Dermis blood vessel endothelial cell (primary cell): ENCODE measurements at places on chromosomes 6 and 20. TPM values are rescaled to one million over a fixed set of nuclear protein-coding genes. Genes with fewer than 3 reads are reported as not detected.

GRCh38 chr20:20235681-20236080 lies 132.2 kb upstream of the INSM1 start:
- no peak for DNase-seq

- DNase-seq, result no peak
These were observed 64.7 kb downstream of the MYH7B start for GRCh38 chr20:35020108-35020928.

- DNase-seq, result no peak
These were observed 59.5 kb downstream of the PSMG4 start for GRCh38 chr6:3318226-3318625.

TMEM217 gene
- total RNA-seq, result 12.1 and 12.4 TPM in 2 replicates

SLC22A7 gene
- total RNA-seq, result not detected in 2 replicates

GRCh38 chr6:90048206-90048967 lies 154.1 kb downstream of the GJA10 start:
- no peak for DNase-seq

GRCh38 chr6:149216459-149216858 lies 101.1 kb upstream of the TAB2 start:
- DNase-seq, result no peak

GRCh38 chr20:15178581-15178980 lies 841.2 kb upstream of the FLRT3 start:
- DNase-seq, result no peak

DDX27 gene
- 31.0 and 31.1 TPM in 2 replicates for total RNA-seq

- no peak for DNase-seq
These were observed 208.5 kb upstream of the SSTR4 start for GRCh38 chr20:22826306-22827230.

DNA sequence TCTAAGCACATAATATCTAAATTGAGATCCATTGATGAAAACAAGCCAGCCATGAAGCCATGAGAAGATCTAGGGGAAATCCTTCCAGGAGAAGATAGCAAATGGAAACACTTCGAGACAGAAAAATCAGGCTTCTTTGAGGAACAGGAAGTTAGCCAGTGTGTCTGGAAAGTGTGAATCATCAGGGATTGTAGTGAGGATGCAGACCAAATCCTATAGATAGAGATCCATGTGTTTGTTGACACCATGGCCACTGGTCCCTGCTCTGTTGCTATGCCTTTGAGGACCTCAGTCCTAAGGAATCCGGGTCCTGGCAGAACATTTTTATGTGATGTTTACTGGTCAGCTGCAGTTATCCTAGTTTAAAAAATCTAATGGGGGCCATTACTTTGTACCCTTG lies 6.6 kb upstream of the ELOVL2 start:
- DNase-seq, result peak; percentile 19

DNA sequence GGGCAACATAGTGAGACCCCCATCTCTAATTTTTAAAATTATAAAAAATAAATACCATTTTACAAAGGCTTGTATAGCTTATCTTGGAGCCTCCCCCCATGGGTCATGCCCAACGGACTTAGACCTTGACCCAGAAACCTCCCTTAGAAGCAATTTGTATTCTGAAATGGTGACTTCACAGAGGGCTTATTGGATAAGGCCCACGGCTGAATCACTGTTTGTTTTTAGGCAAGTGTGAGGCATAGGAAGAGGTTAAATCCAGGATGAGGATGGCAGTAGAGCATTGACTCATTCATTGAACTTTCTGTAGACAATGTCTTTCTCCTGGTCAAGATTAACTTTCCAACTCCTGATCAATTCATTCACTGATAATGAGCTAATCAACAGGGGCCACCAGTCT lies 6.2 kb upstream of the SNAI1 start:
- DNase-seq, result peak; percentile 31

DNA sequence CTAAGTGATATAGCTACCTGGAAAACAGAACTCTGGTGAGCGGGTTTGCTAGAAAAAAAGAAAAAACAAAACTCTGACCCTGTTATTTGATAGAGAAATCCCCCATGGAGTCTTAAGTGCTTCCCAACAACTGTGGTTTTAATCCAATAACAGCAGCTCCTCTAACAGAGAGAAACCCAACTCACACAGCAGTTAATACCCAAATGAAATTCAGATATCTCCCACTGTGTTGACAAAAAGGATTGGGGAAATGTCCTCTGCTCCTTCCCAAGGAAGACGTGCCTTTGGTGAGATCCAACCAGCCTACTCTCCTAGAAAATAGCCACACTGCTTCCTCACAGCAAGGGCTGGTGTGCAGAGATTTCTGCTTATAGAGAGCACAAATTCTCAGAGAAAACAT lies 200.4 kb upstream of the FBXL4 start:
- DNase-seq, result no peak

DNA sequence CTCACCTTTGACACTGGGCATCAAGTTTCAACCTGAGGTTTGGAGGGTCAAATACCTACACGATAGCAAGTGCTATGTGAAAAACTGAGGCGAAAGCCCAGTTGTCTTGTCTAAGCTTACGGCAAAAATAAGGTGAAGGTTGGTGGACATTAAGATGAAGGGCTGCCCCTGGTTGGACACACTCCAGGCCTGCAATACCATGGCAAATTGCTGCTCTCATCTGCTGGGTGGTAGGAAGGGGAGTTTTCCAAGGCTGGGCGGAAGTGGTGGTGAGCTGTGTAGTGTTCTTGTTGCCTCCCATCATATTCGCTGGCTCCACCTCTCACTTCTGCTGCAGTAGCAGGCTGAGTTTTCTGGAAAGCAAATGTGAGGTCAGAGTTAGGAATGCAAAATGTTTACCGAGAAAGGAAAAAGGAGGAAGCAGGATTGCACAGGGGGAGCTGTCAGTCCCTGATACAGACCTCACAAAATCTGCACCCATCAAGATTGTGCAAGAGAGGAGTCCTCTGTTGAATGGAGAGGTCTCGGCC lies 33.7 kb downstream of the SCP2D1 start:
- DNase-seq, result no peak

DNA sequence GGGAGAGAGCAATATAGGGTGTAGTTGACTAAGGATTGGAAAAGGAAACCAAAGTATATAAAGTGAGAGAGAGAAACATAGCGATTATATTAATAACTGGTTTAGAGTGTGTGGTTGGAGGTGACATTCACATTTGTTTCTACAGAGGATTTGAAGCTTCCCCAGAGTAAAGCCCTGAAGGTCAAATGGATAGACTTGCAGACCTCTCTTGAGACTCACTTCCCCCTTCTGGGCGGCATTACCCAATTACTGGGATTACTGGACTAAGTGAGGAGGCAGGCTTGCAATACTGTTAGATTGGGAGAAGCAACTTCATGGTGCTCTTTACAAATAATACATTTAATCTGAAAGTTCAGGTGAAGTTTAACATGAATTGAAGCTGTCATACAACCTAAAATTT lies 10.7 kb downstream of the FIG4 start:
- DNase-seq, result no peak

GRCh38 chr20:48772183-48772976 lies 55.4 kb downstream of the PREX1 start:
- DNase-seq, result peak; percentile 49

DNA sequence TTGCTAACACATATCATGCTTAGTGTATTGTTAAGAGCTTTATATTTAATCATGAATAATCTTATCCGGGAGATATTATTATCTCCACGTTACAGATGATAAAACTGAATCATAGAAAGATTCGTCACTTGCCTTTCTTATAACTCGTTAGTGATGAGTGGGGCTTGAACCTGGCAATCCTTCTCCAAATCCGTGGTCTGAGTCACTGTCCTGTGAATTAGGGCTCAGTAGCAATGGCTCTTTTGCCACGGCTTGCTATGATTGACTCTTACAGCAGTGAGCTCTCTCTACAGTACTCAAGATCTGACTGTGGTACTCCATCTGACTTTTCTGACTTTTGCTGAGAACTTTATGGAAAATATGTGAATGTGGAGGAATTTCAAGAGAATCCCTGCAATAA lies 246.9 kb downstream of the PACRG start:
- DNase-seq, result no peak

GRCh38 chr6:122033564-122034181 lies 365.8 kb upstream of the HSF2 start:
- DNase-seq, result peak; percentile 68

DNA sequence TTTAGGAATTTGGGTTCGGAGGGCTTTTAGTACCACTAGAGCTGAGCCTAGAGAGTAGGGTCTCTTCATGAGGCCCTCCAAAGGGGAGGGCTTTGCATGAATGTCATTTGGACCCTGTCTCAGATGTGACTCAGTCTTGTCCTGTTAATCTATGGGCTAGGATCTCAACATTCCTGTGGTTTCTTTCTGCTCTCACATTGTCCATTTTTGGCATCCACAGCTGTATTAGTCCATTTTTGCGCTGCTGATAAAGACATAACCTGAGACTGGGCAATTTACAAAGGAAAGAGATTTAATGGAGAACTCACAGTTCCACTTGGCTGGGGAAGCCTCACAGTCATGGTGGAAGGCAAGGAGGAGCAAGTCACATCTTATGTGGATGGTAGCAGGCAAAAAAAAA lies 61.0 kb downstream of the CRYBG1 start:
- DNase-seq, result no peak

- DNase-seq, result no peak
These were observed 20.6 kb downstream of the RBCK1 start for GRCh38 chr20:428658-429200.
